ENCODE measurements at places on chromosomes 2 and 18.

GRCh38 chr18:66682855-66683322, 79.0 kb upstream of the CDH19 start:
- no peak for DNase-seq

GRCh38 chr18:44885507-44885906, 204.8 kb downstream of the SETBP1 start:
- DNase-seq = no peak

DNA sequence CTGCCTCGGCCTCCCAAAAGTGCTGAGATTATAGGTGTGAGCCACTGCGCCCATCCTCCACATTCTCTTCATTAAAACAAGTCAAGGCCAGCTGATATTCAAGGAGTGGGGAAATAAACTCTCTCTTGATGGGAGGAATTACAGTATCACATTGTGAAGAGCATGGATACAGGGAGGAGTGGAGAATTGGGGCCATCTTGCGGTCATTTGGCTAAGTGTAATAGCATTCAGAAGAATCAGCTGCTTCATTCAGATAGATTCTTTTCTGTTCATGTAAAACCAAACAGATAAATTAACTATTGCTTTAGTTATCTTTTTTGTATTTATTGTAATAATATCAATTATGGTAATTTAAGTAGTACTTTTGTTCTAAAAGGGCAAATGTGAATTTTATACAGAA, 156.3 kb downstream of the UBR3 start:
- no peak for DNase-seq

DNA sequence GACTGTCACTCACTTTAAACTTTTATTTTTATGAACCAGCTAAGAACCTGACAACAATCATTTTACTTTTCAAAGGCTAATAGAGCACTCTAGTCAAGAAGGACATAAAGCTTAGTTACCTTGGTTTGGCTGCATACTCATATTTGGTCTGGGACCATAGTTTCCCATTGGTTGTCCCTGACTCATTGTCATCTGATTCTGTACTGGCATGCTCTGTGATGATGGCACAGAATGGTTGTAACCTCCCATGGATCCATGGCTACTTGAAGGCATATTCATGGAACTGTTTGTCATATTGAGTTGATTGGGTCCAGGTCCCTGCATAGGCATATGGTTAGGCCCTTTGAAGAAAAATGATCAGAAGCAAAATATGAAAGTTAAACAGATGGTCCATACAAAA, 37.9 kb downstream of the SS18 start:
- DNase-seq = peak; percentile 0

DNA sequence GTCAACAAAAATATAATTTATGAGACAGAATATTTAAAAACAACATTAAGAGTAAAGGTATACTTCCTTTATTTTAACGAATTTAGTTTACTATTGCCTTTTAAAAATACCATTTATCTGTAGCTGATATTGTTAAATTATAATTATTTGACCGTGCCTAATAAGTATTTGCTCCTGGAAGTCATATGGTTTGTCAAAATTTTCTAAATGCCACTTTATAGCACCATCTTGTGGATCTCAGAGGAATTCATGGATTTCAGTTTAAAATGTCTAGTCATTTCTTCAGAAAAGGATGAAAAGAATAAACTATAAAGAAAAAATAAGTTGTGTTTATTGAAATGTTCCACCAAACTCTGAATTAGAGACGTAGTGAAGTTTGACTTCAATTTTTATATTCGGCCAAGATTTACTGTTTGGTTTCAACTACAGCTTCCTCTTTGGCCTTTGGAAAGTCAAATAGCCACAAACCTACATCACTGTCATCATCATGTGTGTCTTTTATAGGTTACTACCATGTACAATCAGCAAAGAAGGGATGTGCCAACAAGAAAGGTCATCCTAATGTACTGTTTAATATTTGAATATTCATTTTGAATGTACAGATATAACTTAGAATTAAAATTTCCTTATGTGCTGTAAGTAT, 10.3 kb upstream of the FTCDNL1 start:
- peak; percentile 15 for DNase-seq

DNA sequence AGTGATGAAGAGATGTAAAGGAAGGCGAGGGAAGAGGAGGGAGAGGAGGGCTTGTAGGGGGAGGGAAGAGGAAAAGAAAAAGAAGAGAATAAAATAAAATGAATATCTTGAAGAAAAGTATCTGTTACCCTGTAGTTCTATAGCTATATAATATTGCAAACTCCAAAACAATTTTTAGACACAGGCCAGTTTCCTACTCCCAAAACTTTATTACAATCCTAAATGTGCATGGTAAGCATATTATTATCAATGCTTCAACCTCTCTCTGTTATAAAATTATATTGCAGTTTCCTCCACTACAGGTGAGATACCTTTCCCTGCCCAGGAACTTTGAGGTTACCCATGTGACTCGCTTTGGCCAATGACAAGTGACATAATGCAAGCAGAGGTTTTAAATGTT, 1351.6 kb upstream of the NRXN1 start:
- DNase-seq = no peak

DNA sequence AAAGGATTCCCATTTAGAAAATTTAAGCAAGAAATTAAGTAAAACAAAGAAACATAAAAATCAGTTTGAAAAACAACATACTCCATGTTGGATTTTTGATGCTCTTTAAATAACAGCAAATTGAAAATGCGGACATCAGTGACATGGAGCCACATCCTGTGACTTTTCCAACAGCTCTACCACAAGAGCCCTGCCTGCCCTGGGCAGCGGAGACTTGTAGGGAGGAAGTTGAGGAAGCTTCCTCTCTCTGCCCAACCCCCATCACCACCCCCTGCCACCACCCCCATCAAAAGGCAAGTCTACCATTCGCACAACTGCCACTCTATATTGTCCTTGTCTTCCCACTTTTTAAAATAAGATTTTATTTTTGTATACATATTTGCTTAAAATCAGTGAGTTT, 32.8 kb upstream of the DAPL1 start:
- no peak for DNase-seq

GRCh38 chr2:152508446-152508845, 173.5 kb downstream of the FMNL2 start:
- DNase-seq = peak; percentile 69

- DNase-seq = no peak
Measured at GRCh38 chr2:223995569-223995968, 38.3 kb downstream of the MRPL44 start.

- no peak for DNase-seq
Measured at GRCh38 chr2:233408366-233409285, 54.3 kb downstream of the DGKD start.

DNA sequence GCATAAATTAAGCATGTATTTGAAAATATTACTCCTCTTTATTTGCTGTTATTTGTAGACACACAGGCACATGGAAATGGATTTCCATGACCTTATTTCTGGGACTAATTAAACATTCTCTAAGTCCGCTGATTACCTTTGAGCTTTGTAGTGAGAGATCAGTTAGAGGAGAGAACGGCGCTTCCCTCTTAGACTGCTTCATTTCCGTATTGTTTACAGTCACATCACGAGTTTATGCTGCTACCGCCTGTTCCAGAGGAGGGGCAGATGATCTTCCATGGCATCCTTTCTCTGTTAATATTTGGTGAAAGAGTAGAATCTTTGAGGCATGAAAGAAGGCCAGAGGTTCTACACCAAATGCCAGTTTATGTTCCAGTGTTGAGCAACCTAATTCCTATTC, 404.4 kb downstream of the TRIB2 start:
- DNase-seq = no peak

DNA sequence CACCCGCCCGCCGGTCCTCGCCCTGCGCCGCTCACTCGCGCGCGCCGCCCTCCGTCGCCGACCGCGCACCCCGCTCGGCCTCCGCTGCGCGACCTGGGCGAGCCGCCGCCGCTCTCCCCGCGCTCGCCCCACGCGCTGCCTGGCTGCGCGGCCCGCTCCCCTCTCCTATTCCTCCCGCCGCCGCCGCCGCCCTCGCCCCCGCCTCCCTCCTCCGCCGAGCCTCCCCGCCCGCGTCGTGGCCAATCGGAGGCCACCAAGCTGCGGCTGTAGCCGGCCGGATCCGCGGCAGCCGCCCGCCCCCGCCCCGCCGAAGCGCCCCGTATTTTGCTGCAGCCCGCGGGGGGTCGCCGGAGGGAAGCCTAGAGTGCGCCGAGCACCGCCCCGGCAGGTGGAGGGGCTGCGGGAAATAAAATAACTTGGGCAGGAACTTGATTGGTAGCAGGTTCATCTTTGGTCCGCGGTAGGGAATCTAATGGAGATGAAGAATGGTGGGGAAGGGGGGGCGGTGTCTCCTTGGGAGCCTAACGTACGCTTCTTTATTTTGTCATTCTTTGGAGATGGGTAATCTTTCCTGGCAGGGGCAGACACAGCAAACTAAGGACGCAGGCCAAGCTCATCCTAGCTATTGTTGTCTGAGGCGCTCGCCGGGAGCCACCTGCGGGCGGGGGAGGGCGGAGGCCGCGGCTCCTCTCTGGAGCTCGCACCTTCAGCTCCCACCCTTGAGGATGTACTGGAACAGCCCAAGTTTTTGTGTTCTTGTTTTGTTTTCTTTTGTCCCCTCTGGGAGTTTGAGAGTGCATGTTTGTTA, 1.1 kb upstream of the CDH2 start:
- DNase-seq = peak; percentile 76

GRCh38 chr2:160224060-160224459, 24.0 kb upstream of the ITGB6 start:
- DNase-seq = peak; percentile 89

GRCh38 chr2:192151853-192152252, 42.9 kb downstream of the TMEFF2 start:
- DNase-seq = peak; percentile 1

DNA sequence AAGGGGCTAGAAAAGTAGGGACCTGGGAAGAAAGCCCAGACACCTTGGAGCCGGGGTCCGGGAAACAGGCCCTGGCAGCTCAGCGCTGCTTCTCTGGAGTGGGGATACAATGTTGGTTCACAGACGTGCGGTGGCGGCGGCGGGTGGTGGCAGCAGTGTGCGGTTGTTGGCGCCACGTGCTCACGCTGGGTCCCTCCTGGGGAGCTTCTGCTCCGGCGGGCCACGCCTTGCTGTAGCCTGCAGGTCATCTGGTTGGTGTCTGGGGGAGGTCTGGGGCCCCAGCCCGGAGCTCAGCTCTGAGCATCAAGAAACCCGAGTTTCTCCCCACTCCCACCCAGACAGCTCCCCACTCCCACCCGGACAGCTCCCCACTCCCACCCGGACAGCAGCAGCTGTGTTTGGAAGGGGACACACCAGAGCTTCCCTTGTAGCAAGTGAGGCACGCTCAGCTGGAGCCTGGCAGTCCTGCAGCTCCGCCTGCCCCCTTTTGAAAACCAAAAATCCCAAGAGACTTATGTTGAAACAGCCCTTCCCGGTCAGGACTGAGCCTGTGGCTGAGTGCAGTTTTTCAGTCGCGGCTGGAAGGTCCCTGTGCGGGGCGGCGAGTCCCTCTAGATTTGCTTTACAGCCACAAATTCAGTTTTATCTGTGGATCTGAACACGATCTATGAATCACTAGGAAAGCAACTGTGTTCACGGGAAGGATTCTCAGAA, 46.9 kb downstream of the NFATC1 start:
- DNase-seq = no peak

DNA sequence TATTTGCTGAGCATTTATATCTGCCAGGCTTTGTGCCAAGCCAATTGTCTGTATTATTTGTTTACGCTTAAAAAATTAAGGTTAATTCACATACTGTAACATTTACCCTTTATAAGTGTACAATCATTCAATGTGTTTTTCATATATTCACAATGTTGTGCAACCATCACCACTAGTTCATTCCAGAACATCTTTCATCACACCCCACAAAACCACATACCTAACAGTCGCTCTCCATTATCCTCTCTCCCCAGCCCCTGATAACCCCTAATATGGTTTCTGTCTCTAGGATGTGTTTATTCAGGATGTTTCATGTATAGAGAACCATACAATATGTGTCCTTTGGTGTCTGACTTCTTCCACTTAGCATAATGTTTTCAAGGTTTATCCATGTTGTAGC, 234.1 kb downstream of the INSIG2 start:
- DNase-seq = no peak

- peak; percentile 9 for DNase-seq
Measured at GRCh38 chr2:209577376-209578357, 153.8 kb downstream of the MAP2 start.

DNA sequence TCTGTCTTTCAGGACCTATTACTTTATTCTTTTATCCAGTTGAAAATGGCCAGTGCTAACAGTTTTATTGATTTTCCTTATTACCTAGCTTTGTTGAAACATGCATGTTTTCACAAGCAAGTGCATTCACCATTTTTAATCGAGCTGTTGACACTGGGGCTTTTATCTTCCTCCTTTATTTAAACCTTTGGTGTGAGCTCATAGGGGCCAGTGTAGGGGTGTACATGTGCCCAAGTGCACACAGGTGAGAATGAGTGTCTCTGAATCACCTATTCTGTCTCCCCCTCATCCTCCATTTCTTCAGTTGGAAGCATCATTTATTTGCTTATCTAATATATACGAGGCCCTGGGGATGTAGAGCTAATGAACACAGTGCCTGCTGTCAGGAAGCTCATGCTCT, 199.1 kb downstream of the PRKCE start:
- DNase-seq = no peak

DNA sequence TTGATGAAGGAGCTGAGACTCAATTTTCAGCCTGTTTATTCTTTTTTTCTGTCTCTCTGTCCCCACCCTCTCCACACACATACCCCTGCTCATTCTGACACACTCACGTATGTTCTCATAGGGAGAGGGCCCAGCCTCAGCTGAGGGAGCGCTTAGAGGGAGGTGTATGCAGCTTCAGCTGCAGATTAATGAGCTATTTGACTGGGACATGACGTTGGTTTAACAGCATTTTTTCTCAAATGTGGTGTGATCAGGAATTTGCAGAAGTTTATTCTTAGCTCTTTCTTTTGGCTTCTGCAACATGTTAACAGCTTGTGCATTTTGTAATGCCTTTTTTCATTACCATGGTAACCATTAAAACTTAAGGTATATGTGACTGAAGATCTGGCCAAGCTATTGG, 1547.1 kb upstream of the PIK3C3 start:
- no peak for DNase-seq

- DNase-seq = no peak
Measured at GRCh38 chr18:7096838-7097237, 20.8 kb downstream of the LAMA1 start.

- DNase-seq = no peak
Measured at GRCh38 chr18:30378097-30378496, 664.4 kb downstream of the DSC3 start.

- DNase-seq = peak; percentile 85
Measured at GRCh38 chr2:96315400-96316071, 9.6 kb upstream of the ITPRIPL1 start.

GRCh38 chr18:25144820-25145219, 207.1 kb downstream of the ZNF521 start:
- no peak for DNase-seq

GRCh38 chr2:85154048-85154753, 21.0 kb downstream of the TCF7L1 start:
- no peak for DNase-seq
